Stimulated activated CD8-positive, alpha-beta memory T cell treated with anti-CD3 and anti-CD28 coated beads, Interleukin-15, amount 100 ng/mL, for 24 hours (primary cell): ENCODE measurements at places on chromosomes 2 and 18.

- no peak for DNase-seq
Measured at GRCh38 chr18:72075040-72075439, 469.1 kb downstream of the CBLN2 start.

DNA sequence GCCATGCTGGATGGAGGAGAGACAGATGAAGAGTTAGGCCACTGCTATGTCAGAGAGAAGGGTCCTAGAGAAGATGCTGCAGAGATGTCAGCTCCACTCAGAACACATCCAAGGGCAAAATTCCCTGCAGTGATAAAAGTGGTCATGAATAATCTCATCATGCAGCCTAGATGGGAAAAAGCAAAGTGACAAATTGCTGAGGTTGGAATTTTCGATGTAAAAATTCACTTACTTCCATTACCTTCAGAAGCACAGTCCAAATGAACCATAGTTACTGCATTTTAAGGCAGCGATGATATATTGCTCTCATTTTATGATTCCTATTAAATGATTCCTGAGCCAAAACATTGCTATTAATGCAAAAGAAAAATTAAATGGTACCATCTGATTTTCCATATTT lies 16.4 kb downstream of the ANKRD29 start:
- DNase-seq, result no peak

DNA sequence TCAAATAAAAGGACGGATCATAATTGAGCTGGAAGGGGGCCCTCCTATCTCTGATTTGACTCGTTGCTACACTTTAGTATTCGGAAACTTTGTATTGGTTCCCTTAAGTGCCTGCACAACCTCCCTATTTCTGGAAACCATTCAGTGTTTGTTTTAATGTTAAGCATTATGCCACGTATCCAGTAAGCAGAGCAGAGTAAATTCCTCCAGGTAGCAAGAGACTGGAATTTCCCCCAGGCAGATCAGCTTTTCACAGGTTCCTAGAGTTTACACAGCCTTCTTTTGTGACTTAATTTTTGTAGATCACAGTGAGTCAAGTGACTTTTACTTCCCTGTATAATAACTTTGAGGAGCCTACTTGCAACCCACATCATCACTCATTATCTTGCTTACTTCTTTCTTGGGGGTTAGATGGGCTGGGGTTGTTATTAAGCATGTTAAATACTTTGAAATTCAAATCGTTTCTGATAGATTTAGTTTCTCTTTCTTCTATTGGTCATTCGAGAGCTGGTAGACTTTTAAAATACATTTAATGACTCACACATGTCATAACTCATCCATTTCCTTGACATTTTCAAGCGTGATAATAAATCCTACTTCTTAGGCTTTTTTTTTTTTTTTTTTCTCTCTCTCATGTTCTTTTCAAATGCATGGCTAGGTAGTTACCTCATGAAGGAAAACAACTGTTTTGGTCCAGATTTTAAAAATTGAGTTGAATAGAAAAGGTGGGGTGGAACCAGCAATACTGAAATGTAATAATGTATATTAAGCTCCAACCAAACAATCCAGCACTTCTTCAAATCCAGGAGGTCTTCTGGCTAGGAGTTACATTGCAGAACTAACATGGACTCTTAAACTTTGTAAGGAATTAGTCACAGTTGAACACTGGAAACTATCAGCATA lies 219.3 kb downstream of the NEDD4L start:
- no peak for DNase-seq

- DNase-seq, result no peak
Measured at GRCh38 chr2:237042101-237042500, 43.6 kb upstream of the COPS8 start.

GRCh38 chr18:12960395-12960794 lies 12.6 kb downstream of the SEH1L start:
- no peak for DNase-seq

DNA sequence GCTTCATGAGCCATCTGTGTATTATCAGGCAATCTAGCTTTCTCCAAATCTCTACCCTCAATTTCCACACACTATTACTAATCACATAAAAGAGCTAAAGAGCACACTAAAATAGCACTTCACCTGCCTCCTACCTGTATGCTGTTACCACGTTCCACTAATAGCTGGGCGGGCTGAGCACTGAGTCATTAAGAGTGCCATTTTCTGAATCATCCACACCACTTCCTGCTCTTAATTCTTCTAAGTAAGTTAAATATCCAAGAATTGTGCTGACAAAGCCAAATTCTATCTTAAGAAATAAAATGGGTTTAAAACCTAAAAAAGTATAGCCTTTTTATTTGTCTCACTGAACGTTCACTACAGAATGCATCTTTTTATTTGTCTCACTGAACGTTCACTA lies 35.7 kb downstream of the NOL10 start:
- DNase-seq, result no peak

DNA sequence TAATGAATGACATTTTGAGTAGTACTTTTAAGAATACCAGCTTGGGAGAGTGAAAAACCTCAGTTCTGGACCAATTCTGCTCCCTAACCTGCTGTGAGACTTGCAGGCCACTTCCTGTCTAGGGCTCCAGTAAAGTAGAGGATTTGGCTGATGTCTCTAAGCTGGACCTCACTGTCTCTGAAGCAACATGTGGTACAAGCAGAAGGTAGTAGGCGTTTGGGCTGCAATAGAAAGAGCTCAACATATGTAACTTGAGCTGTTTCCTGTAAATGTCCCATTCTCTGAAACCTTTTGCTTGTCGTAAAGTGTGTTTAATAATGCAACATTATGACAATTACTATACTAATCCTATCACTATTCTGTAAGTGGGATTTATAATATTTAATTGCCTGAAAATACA lies 213.1 kb downstream of the MYO3B start:
- no peak for DNase-seq

DNA sequence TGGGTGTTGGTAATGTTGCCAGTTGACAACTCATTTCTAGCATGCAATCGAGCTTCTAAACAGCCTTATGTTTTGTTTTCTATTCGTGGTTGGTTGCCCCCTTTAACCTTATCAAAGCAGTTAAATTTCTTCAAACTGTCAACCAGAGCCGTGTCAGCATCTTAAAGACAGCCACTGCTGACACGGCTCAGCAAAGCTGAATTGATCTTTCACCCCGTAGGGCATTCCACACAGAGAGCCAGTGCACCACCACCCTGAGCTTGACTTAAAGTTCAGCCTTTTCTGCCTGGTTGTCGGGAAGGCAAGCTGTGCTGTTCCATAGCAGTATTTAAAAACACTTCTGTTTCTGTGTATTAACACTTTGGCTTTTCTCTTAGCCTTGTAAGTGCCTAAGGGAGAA lies 355.0 kb upstream of the CHST9 start:
- DNase-seq, result no peak

DNA sequence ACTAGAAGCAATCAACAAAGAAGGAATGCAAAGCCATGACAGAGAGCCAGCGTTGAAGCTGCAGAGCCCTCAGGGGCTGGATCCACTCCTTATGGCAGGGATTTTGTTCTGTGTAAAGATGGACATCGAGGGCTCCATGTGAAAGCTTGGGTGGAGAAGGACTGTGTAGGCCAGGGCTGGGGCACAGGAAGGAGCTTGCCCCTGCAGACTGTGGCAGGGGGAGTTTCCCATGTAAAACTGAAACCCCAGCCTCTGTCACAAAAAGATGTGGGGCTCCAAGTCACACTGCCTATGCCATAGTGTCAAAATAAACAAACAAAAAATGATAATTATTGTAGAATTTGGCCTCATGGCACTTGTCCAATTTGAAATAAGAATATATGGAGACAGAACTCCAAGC lies 408.7 kb upstream of the HS6ST1 start:
- no peak for DNase-seq

DNA sequence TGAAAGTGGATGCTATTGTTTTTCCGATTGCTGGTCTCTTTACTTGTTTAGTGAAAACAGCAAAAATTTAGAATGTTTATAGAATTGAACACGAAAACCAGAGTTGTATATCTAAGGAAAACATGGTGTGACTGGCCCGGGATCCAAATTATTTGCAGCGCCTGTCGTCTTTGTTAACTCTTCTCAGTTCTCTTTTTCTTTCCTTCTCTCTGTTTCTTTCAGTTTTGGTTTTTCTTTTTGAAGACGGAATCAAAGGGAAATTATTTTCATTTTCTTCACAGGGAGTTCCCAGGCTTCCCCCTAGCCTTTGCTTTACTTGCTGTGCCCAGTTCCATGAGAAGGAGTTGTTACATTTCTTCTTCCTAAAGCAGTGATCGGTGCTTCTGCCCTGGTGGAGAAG lies 76.0 kb downstream of the AGAP1 start:
- DNase-seq, result no peak

DNA sequence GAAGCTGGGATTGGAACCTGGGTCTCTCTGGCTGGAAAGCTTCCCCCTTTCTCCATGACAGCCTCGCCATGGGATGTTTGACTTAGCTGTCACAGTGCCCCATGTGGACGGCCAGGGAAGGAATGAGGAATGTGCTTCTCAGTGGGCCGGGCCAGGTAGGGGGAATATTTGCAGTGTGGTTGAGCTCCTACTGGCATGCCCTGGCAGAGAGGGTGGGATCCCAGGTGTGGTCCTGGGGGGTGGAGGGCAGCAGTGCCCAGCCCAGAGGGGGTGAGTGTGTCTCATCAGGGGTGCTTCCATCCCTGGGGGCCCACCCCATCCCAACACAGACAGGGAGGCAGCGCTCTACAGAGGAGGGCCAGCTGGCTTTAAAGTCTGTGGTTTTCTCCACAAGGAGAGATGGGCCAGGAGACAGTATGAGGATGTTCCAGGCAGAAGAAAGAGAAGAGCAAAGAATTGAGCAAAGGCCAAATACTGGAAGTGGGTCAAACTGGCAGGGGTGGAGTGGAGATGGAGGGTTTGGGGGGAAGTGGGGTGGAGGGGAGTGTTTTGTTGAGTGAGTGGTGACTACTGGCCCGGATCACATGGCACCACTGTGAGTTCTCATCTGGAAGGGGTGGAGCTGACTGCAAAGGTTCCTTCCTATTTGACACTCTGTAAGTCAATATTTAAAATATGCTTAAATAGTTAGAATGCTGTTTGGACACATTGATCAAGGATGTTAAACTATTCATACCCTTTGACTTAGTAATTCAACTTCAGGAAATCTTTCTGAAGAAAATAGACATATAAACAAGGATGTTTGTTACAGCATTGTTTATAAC lies 94.0 kb downstream of the MYCN start:
- no peak for DNase-seq

DNA sequence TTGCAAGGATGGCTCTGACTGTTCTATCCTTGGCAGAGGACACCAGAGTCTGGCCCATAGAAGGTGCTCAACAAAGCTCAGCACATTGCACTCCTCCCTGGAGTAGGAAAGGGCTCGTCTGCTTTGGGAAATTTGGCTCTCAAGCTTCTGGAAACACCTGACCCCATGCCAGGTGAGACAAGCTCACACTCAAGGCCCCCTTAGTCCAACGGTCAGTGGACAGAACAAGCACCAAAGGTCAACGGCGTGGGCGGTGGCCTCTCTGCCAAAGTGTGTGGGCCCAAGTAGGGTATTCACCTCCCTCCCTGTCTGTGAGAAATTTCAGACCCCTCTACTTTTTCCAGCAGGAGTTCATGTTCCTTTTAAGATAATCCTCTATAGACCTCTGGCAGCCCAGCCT lies 2.0 kb upstream of the STEAP3 start:
- DNase-seq, result no peak

- no peak for DNase-seq
Measured at GRCh38 chr2:152558158-152558984, 158.9 kb downstream of the PRPF40A start.

- no peak for DNase-seq
Measured at GRCh38 chr2:30694286-30695055, 112.8 kb downstream of the CAPN13 start.

DNA sequence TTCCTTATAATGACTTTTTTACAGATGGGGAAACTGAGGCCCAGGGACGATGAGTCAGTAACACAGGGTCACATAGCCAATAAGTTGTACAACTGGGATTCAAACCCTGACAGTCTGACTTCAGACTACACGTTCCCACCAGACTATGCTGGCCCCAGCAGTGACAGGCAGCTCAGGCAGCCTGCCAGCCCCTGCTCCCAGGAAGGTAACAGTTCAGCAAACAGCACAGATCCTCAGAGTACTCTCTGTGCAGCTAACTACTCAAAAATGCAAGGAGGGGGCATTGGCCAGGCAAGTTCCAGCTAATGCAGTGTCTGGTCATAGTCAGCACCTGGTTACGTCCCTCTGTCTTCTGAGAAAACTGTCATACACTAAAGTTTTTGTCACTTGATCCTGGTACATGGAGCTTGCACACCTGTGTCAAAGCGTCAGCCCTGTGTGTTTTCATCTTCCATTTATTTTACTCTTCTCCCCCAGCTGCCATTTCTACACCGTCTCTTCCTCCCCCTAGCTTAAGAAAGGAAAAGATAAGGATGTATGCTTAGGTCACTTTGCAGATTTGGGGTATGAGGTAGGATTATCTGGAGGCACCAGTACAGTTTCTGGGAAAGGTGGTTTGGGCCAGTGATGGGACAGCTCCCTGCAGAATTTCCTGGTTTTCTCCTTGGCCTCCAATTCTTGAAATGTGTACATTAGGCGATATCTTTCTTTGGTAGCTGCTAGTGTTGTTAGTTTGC lies 4.5 kb downstream of the SMARCAL1 start:
- DNase-seq, result no peak

GRCh38 chr2:1125217-1125616 lies 174.6 kb downstream of the SNTG2 start:
- DNase-seq, result no peak

- no peak for DNase-seq
Measured at GRCh38 chr2:23465936-23466335, 81.0 kb downstream of the KLHL29 start.

GRCh38 chr2:69499242-69499641 lies 62.0 kb upstream of the NFU1 start:
- no peak for DNase-seq

- no peak for DNase-seq
Measured at GRCh38 chr2:527581-527980, 149.6 kb downstream of the TMEM18 start.
